ENCODE measurements at places on chromosomes 16 and 17.

GRCh38 chr17:4898927-4899326, 409 bp upstream of the C17orf107 start:
- no peak for DNase-seq

DNA sequence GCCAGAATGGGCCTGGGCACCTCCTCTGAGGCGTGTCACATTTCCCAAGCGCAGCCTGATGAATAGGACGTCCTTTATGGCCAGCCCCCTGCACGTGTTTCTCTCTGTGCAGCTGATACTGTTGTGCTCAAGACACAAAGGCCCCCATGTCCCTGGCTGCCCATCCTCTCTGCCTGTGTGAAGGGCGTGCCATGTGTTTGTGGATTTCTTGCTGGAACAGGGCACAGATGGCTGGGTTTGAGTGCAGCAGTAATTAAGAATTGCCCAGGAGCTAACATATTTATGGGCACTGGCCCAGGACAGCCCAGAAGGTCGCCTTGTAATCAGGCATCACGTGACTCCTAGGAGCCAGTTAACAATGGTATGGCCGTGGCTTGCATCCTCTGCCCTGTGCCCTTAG, 181.1 kb downstream of the CCDC182 start:
- DNase-seq = no peak

- no peak for DNase-seq
Measured at GRCh38 chr17:43456661-43457361, 27.0 kb upstream of the DHX8 start.

DNA sequence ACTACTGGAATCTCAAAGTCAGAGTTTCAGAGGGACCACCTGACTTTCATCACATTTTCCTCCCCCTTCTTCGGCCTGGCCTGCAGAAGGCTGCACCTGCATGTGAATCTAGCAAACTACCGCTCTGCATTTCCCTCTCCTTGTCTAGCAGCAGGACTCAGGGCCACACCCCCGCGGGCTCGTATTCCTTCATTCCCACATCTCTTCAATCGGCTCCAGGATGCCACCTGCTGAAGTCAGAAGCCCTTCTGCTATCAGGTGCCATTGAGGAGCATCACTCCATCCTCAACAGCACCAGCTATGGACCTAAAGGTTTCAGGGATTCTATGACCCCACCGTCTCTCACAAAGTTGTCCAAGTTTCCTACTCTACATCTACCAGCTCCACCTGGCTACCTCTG, 169.5 kb downstream of the VPS53 start:
- DNase-seq = no peak

DNA sequence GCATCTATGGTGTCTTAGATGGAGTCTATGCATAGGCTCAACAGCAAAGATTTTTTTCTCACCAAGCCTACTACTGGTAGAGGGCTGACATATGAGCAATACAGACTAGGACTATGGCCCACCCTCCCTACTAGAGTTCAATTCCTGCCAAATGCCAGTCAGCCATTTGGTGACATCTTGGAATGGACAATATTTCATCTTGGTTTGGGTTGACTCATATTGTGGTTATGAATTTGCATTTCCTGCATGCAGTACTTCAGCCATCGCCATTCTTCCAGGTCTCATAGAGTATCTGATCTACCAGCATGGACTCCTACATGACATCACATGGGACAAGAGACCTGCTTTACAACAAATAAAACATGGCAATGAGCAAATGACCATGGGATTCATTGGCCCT, 778.1 kb upstream of the SOX9 start:
- DNase-seq = no peak

GRCh38 chr17:46063241-46063640, 64.2 kb downstream of the STH start:
- no peak for DNase-seq

Measured in pancreas (tissue), 10 donors.